D341Med (cell line): ENCODE measurements at places on chromosomes 3 and 15.

DNA sequence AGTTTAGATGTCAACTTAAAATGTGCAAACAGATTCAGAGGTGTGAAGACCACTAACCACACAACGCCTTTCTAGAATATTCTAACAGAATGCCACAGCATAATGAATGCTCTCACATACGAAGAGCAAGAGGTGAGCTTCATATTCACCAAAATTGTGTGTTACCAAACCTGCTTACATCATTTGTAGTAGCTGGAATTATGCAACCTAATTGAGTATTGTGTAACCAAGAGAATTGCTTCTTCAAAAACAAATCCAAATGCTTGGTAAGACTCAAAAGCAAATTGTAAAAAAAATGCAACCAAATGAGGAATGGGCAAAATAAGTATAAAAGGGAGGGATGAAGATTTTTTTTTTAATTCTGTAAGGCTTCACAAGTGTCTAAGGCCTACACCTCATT is 160.7 kb downstream of the TAFA4 start:
- DNase-seq: no peak

DNA sequence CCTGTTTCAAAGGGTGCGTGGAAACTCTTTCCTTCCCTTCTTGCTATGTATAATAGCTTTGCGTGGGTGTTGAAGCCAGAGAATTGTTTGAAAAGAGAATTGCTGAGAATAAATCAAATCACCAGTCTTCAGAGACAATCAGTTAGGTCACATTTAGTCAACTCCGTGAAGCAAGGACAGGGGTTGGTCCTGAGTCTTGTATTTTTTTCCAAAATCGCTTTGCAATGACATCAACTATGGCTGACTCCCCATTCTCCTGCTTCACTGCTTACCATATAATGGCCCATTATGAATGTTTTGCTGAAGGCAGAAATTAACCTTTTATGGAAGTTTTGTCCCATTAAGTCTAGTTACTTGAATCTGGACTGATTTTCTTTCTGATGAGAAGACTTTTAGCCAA is 852.8 kb downstream of the AGBL1 start:
- DNase-seq: no peak

DNA sequence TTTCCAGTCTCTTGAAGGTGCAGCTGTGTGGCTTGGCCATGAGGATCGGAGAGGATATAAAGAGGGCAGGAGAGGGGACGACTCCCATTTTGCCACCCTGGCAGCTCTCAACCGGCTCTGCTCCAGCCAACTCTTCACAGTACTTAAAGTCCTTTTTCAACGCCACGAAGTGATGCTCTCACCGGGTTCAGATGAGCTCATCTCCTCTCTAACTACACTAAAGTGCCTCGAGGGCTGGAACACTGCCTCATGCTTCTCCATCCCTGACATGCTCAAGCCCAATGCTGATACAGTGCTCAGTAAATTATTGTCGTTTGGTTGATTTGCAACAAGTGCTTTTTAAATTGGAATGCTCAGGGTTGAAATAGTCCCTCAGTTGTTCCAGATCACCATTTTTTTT is 97.8 kb downstream of the GTPBP8 start:
- DNase-seq: no peak

- no peak for DNase-seq
Observed at GRCh38 chr15:76776480-76776879, 128.7 kb downstream of the SCAPER start.
